GM12891 (cell line): ENCODE measurements at places on chromosomes 12 and 14.

GRCh38 chr12:11134305-11134704 is at the start of gene TAS2R30:
Gene TAS2R30, minus strand, starts transcription at chr12:11134644. Its CDS starts 400 bp downstream, at chr12:11134244.
- no peak for DNase-seq

DNA sequence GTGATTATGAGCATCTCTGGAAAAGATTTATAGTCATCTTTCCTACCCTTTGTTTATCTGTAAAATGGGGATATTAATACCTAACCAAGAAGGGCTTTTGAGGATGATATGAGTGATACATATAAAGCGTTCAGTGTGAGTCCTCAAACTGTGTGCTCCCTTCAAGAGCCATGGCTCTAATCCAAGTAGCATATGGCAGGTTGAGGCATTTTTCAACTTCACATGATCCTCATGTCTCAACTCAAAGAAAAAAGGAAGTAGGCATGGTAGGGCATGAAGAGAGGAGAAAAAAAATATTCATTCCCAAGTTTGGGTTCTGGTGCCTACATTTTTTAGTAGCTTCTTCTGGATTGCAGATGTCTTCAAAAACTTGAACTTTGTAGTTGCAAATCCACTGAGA is 286.3 kb upstream of the ATP2B1 start:
- no peak for DNase-seq

DNA sequence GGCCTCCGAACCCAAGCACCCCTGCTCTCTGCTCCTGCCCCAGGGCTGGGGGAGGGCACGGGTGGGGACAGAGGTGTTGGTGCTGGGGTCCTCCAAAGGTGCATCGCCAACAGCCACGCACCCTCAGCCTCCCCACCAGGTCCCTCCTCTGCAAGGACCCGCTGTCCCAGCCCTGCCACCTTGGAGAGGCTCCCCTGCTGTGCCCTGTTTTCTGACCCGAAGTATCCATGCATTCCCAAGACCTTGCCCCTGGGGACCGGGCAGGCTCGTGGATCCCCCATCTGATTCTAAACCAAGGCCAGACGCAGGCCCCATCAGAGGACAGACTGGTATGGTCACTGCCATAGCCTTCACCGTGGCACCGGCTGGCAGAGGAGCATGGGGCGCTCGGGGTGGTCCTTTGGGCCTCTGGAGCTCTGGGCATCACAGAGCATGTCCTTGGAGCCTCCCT is 22.7 kb upstream of the BEGAIN start:
- no peak for DNase-seq

DNA sequence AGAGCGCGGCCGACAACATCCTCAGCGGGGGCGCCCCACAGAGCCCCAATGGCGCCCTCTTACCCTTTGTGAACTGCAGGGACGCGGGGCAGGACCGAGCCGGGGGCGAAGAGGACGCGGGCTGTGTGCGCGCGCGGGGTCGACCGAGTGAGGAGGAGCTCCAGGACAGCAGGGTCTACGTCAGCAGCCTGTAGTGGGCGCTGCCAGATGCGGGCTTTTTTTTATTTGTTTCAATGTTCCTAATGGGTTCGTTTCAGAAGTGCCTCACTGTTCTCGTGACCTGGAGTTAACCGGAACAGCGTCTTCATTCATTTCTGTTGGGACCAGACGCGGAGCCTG is 103.8 kb upstream of the FKBP4 start:
- no peak for DNase-seq

GRCh38 chr14:58763210-58763609 is 125.4 kb downstream of the DACT1 start:
- no peak for DNase-seq
